ENCODE measurements at places on chromosomes 4 and X.

DNA sequence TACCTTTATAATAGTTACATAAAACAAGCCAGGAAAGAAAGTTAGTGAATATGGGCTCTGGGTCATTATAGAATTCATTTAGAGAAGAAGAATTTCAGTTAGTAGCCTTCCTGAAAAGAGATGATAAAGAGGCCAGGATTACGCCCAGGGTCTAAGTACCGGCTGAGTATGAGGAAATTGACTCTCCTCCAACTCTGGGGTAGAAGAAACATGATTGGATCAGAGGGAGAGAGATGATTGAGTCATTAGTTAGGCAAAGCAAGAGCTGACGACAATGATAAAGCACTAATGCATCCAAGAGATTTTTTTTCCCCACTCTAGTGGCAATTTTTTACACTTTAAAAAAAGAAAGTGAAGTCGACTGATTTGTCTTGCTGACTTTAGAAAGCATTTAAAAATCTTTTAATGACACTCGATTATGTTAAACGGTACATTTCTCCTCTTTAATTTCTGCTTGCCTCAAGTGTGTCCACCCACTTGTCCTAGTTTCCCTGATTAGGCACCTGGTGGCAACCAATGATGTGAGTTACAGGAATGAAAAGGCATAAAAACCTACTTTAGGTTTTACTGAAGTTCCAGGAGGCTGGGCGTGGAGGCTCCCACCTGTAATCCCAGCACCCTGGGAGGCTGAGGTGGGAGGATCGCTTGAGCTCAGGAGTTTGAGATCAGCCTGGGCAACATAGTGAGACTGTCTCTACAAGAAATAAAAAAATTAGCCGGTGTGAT lies 37.3 kb upstream of the IGFBP7 start:
- peak; percentile 69 for DNase-seq

- no peak for DNase-seq
Measured at GRCh38 chr4:65600656-65601055, 69.6 kb downstream of the EPHA5 start.

DNA sequence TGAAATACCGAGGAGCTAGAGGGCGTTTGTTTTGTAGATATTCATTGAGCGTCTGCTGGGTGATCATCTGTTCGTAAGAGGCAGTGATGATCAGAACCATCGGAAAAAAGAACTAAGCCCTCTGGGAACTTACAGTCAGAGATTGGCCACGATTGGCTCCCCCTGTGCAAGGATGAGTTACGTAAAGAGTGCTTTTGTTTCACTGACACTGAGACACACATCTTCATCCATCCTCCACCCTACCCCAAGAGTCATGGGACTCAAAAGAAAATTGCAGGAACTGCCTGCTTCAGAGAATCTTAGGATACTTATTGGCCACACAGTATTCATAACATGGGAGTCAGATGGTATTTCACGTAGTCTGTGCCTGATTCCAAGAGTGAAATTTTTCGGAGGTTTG lies 62.1 kb downstream of the GEMIN8 start:
- DNase-seq, result no peak

- DNase-seq, result no peak
Measured at GRCh38 chr4:13084210-13084609, 399.9 kb downstream of the RAB28 start.

- DNase-seq, result no peak
Measured at GRCh38 chr4:135382280-135382959, 1180.8 kb upstream of the PABPC4L start.

- peak; percentile 60 for DNase-seq
Measured at GRCh38 chrX:129701624-129702069, 37.1 kb upstream of the XPNPEP2 start.

GRCh38 chr4:21709031-21709430 lies 239.5 kb downstream of the KCNIP4 start:
- DNase-seq, result no peak

DNA sequence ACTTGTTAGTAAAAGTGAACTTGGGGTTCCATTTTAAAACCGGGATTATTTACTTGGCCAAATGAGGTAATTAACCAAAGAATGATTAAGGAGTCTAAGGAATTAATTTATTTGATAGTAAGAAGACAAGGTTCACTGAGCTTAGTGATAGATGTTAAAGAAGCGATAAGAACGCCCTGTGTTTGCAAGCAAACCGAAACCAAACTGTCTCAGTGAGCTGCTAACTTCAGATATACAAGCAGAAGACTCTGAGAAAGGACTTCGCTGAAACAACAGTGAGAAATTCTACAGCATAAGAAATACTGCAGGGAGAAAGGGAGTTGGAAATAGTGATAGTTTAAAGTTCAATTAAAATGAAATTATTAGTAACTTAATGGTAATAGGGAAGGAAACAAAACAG lies 37.6 kb upstream of the SHISA3 start:
- no peak for DNase-seq
